ENCODE measurements at places on chromosomes 4 and X.

DNA sequence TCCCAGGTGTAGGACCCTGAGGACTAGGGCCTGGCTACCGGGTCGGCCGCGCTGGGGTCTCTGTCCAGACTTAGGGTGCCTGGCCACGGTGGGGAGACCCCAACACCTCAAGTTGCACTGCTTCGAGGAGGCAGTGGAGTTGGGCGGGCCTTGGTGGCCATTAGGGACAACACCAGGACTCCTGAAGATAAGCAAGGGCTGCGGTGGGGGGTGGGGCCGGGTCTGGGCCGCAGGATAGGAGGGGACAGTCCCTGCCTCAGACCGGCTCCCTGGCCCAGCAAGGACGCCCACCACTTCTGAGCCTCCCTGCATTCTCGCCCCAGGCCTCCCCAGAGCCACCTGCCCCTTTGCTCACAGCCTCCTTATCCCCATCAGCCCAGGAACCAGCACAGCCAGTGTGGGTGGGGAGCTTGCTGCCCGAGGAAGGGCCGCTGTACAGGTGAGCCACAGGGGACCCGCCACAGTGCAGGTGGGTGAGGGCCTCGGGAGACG, 5.5 kb upstream of the MXD4 start:
- no peaks in the 10 kb centered on the region for H3K36me3 ChIP-seq
- H3K4me3 ChIP-seq, result no peak overlapping the region
- peaks cover 5% of the 10 kb centered on the region for H3K4me1 ChIP-seq
- H3K27ac ChIP-seq, result no peak overlapping the region
- no peak for DNase-seq
- no peaks in the 10 kb centered on the region for H3K27me3 ChIP-seq

DNA sequence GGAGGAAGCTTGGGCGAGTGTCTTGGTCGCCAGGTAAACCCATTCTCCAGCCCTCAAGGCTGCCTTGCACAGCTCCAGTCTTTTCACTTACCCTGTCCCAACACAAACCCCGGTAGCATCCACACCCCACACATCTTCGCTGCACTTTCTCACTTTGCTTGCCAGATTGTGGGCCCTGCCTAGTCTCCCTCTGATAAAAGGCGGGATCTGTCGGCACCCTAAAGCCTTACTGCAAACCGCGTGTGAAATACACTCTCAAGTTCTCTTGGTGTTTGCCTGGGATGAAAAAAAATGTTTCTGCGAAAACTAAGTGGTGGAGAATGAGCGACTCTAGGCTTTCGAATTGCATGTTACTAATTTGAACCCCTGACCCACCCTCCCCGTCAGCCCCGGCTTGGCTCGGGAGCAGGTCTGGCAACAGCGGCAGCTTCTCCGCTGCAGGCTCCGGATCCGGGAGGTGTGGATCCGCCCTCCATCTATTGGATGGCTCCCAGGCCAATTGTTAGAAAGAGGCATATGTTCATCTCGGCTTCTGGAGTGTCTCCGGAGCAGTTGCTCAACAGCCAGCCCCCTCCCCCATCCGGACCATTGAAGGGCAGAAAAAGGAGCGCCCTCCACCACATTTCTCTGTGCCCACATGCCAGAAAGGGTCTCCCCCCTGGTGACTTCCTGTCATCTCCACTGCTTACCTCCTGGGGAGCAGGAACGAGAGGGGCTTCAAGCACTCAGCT, 3.0 kb upstream of the CITED1 start:
- DNase-seq, result peak; percentile 42
- H3K36me3 ChIP-seq, result no peaks in the 10 kb centered on the region
- H3K27me3 ChIP-seq, result no peaks in the 10 kb centered on the region
- no peak overlapping the region for H3K27ac ChIP-seq
- H3K4me1 ChIP-seq, result peaks cover 4% of the 10 kb centered on the region

DNA sequence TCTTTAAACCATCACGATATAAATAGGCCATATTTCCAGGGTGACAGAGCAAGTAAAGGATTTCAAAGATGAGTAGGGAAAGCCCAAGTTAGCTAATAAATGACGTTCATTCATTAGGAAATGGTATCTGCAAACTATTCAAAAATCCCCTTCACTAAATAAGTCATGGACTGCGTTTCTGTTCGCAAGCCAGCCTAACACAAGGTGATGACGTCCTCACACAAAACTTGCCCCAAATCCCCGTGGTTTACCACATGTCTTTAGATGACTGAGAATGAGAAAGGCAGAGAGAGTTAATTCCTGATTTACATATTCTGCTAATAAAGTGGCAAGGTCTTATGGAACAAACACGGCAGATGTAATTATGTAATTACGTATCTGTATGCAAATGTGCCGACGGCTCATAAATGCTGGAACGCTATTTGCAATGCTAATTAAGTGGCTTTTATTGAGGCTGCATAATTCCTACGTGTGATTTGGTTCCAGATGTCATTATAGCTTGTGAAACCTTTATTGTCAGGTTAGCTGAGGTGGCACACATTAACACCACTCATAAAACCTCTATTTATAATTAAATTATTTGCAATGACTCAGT, 437.7 kb upstream of the FRG1 start:
- no peak overlapping the region for H3K4me3 ChIP-seq
- no peaks in the 10 kb centered on the region for H3K27me3 ChIP-seq
- H3K4me1 ChIP-seq, result no peaks in the 10 kb centered on the region
- H3K27ac ChIP-seq, result no peak overlapping the region

DNA sequence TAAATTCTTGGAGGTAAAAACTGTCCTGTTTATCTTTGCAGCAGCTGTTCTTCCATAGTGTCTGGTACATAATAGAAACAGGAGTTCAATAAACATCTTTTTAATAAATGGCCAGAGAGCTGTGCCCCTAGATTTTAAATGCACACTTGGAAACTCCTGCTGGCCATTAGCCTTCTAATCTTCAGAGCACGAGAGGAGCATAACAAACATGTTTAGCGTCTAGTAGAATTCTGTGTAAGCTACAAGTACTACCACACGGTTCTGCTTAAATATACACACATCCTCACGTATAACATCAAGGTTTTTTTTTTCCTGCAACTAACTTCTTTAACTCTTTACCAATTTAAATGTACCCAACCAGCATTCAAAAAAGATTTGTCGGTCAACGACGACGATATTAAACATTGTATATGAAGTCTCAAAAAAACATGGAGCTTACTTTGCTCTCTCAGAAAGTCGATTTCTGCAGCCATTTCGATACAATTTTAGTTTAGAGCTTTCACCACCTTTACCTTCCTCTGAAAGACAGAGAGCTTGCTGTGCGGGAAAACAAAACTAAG, 628 bp downstream of the SCLT1 start:
- peak overlapping the region; percentile 88 for H3K4me3 ChIP-seq
- H3K27ac ChIP-seq, result peak overlapping the region; percentile 90
- no peaks in the 10 kb centered on the region for H3K27me3 ChIP-seq
- H3K4me1 ChIP-seq, result peaks cover 10% of the 10 kb centered on the region

- no peak overlapping the region for H3K4me3 ChIP-seq
- no peak overlapping the region for H3K27ac ChIP-seq
- no peaks in the 10 kb centered on the region for H3K36me3 ChIP-seq
- DNase-seq, result no peak
- H3K27me3 ChIP-seq, result no peaks in the 10 kb centered on the region
Measured at GRCh38 chr4:28842271-28842670, 1877.9 kb upstream of the PCDH7 start.

- no peak overlapping the region for H3K4me3 ChIP-seq
- peaks cover 5% of the 10 kb centered on the region for H3K27me3 ChIP-seq
- no peaks in the 10 kb centered on the region for H3K4me1 ChIP-seq
- H3K36me3 ChIP-seq, result no peaks in the 10 kb centered on the region
- no peak for DNase-seq
- no peak overlapping the region for H3K27ac ChIP-seq
Measured at GRCh38 chr4:108157655-108158054, 11.1 kb downstream of the LEF1 start.

Measured in Panc1 (cell line).